ENCODE measurements at places on chromosomes 1 and 21. TPM values are rescaled to one million over a fixed set of nuclear protein-coding genes. Genes with fewer than 3 reads are reported as not detected.

DNA sequence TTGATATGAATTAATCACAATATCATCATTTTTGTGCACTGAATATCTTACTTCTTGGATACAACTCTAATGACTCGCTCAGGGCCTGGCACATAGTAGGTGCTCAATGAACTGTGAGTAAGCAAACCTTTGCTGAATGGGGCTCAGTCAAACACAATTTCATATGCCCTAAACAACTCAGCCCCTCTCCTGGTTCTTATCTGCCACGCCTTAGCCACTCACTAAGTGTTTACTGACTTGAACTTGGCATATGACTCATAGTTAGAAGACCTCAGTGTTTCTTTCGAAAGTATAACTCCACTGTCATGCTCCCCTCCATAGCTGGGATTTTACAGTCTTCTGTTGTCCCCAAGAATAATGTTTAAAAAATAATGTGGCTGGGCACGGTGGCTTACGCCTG is 4.8 kb upstream of the IFNLR1 start:
- H3K4me1 ChIP-seq = peaks cover 54% of the 10 kb centered on the region
- H3K27ac ChIP-seq = peak overlapping the region; percentile 81

The TNFRSF4 gene
- 1.6 TPM for total RNA-seq

- H3K4me3 ChIP-seq = no peak overlapping the region
- H3K27me3 ChIP-seq = no peaks in the 10 kb centered on the region
- H3K36me3 ChIP-seq = no peaks in the 10 kb centered on the region
- H3K4me1 ChIP-seq = no peaks in the 10 kb centered on the region
- H3K27ac ChIP-seq = no peak overlapping the region
Measured at GRCh38 chr1:116270316-116271057, 102.6 kb upstream of the ATP1A1 start.

DNA sequence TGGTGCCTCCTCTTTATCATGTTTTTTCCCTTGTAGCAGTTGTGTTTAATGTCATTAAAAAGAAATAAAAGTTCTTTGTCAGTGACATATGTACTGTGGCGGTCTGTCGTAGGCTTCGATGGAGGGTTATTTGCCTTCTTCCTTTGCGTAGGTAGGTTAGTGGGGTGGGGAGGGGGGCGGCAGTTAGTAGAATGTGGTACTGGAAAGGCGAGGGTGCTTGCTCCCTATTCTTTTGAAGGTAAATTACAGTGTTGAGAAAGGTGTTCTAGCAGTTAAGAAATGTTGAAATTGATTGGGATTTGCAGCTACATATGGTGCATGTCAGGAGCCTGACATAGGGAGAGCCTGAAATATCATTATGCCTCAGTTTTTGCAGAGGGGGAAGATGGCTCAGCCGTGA is 11.9 kb downstream of the FNDC5 start:
- H3K4me1 ChIP-seq = no peaks in the 10 kb centered on the region
- peaks cover 55% of the 10 kb centered on the region for H3K36me3 ChIP-seq
- no peak for DNase-seq
- H3K27ac ChIP-seq = no peak overlapping the region
